ENCODE measurements at places on chromosomes 4 and X.

DNA sequence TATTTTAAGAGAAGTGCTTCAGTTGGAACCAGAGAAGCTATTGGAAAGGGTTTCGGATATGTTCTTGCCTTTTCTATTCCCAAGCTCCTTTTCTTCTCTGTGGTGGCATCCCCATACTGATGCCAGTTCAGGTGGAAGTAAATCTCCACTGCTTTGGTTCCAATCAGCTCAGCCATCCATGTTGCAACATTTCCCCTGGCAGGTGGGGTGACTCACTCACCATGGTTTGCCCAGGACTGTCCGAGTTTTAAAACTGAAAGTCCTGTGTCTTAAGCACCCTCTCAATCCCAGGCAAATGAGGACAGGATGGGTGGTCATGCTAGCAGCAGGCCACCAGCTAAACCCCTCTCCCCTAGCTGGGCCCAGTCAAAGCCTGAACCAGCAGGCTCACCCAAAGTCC lies 15.1 kb downstream of the RAI2 start:
- no peak for DNase-seq

DNA sequence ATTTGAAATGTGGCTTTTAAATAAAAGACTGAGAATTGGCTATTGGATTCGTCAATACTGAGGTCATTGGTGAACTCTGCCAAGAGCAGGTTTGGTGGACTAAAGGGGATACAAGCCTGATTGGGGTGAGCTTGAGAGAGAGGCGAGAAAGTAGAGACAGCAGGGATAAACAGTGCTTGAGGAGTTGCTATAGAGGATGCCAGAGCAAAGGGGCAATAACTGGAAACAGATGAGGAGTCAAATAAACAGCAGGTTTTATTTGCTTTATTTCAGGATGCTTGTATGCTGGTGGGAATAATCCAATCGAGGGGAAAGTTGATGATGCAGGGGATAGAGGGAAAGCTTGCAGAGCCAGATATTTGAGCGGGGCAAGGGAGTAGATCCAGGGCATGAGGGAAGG lies 24.0 kb upstream of the ANXA3 start:
- DNase-seq = no peak

DNA sequence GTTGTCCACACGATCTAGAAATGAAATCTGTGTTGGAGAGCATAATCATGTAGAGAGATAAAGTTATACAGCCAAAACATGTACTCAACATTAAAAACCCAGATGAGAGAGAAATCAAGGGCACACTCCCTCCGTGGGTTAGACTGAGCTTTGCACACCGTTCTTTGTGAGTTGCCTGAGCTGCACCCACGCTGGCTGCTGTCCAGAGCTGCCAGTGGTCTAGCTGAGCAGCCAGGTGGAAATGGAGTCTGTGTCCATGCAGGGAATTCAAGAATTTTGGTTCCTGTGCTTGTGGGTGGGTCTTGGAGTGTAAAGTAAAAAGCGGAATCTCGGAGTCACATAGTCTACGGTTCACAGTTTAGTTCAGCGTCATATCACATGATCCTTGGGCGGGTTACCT lies 84.6 kb downstream of the GPR143 start:
- no peak for DNase-seq

DNA sequence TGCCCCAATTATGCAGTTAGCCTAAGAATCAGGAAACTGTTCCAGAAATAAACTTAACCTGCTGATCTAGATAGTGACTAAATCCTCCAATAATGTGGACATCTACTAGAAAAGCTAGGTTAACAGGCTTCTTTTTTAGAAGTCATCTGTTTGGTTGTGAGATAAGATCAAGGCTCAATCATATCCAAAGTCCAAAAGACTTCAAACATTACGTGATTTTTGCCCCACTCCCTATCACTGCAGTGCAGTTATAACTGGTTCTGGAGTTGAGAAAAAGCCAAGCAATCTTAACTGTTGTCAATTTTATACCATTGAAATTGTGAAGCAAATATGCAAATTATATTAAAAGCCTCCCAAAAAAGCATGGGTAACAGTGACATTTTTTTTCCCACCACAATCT lies 781.4 kb downstream of the KLHL13 start:
- DNase-seq = no peak

- no peak for DNase-seq
Measured at GRCh38 chrX:2691543-2692220, 587 bp downstream of the CD99 start.

- DNase-seq = no peak
Measured at GRCh38 chr4:146191766-146192458, 16.4 kb downstream of the LSM6 start.

DNA sequence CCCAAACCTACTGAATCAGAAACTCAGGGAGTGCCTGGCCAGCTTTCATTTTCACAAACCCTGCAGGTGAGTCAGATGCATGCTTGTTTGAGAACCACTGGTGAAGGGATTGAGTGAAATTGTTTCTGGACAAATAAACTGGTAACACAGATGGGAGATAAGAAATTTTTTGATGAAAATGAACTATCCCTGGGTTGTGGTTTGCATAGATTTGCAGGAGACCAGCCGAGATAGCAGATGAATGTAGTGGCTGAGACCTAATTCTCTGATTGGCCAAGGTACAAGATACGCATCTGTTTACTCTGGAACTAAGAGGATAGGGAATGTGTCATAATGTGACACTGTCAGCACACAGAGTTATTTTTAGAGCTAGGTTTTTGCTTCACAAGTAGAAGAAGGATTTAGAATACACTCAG lies 117.8 kb upstream of the NOCT start:
- DNase-seq = no peak

DNA sequence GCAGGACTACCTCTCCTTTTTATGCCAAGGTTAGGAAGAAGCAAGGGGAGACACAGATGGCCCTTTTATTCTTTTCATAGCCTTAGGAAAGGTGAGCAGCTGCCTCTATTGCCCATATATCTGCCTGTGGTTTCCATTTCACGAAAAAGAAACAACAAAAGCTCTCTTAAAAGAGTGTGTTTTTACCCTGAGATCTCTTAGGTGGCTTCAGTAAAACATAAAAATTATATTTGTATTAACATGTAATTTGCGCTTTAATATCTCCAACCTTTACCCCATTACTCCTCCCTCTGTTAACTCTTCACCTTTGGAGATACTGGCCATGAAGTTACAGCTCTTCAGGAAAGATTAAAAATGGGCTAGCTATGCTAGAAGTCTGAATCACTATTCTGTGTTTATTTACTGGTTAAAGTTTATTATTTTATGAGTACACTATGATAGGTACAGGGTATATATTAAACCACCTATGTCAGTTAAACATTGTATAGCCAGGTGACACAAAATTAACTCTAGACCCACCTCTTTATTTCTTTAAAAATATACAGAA lies 15.0 kb upstream of the SULT1B1 start:
- no peak for DNase-seq

- no peak for DNase-seq
Measured at GRCh38 chrX:31445542-31445941, 373.7 kb upstream of the FTHL17 start.

- DNase-seq = no peak
Measured at GRCh38 chr4:156476359-156476758, 495.2 kb downstream of the PDGFC start.

Measured in activated CD4-positive, alpha-beta T cell treated with anti-CD3 and anti-CD28 coated beads for 24 hours (primary cell).